HCT116 (cell line): ENCODE measurements at places on chromosomes 3 and 15.

DNA sequence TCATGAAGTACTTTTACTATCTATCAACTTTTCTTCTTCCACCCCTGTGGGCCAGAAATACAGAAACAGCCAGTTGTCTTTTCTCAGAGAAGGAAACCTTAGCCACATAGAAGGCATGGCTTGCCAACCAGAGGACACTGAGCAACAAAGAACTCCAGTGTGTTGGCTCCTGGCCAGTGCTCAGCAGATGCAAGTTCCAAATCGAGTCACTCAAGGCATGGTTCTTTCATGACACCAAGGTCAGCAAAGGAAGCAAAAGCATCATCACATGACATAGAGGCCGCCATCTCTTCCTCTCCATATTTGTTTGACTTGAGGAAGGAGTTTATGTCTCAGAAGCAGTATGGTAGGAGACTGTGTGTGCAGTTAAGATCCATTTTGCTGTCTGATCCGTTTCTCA, 92.2 kb downstream of the MYLK start:
- no peak for DNase-seq

GRCh38 chr3:16583551-16583950, 21.7 kb downstream of the DAZL start:
- no peak for DNase-seq

DNA sequence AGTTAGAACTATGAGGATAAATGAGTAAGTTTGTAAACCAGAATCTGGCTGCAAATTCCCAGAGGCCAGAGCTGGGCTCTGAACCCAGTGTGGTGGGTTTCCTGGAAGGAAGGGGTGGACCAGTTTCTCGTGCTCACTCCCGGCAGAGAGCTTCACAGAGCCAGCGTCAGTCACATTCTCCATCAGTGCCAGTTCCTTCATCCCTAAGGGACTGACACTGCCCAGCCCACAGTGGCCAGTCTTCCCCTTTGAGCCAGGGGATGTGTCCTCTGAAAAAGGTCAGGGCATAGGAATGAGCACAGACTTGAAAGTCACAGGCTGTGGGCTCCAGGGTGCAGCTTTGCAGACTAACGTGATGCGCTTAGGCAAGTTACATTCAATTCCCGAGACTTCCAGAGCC, 135.8 kb upstream of the HACD2 start:
- no peak for DNase-seq

GRCh38 chr15:78982736-78983135, 37.9 kb upstream of the CTSH start:
- no peak for DNase-seq

DNA sequence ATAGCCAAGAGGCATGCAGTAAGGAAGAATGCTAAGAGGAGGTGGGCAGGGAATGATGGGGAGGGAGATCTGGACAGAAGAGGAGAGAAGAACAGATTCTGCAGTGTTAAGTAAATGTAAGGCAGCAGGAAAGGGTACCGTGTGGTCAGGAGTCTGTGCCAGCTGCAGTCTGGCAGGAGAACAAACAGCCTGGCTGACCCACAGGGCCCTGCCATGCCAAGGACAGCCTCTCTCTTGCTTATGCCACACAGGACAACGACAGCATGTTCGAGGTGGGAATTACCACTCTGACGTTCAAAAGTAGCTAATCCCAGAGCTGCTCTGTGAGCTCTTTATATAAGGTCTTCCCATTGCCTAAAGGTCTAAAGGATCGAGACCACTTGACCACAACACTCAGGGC, 31.3 kb downstream of the DAPK2 start:
- DNase-seq = no peak

DNA sequence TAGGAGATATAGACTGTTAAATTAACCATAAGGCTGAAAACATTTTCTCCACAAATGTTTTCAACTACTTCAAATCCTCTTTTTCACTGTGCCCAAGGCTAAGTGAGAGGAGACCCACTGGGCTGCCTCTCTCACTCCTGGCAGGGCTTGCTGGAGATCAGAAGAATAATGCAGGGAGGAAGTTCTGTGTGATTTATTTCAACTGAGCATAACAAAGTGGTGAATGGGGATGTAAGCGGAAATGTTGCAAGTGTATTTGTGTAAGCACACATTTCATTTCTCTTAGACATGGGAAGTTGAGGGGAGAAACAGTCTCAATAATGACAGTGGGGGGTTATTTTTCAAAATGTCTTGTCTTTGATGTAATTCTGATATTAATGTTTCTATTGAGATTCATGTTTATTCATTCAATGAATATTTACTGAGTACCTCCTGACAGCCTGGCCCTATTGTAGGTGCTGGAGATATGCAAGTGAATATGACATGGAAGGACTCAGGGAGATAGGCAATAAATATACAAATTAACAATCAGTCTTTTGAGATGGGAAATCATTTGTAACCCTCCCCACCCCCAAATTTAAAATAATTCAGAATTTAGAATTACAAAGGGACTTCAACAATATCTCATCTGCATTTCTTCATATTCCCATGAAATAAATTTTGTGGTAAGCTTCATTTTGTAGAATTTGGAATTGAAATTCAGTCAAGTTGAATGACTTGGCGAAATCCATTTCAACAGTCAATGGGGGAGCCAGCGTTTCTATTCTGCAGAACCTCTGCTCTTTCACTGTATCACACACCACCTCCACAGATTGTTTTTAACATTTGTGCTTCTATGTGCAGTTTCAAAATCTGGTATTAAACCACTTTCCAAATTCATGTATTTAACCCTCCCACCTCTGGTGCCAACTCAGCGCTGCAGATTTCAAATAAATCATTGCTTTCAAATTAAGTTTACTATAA, 247.2 kb downstream of the SLC9A9 start:
- DNase-seq = no peak

GRCh38 chr3:171282041-171282440, 178.2 kb downstream of the TNIK start:
- no peak for DNase-seq

- no peak for DNase-seq
Measured at GRCh38 chr3:46506526-46506925, 8.8 kb downstream of the RTP3 start.

- DNase-seq = no peak
Measured at GRCh38 chr3:118948146-118948545, 86.5 kb downstream of the IGSF11 start.

DNA sequence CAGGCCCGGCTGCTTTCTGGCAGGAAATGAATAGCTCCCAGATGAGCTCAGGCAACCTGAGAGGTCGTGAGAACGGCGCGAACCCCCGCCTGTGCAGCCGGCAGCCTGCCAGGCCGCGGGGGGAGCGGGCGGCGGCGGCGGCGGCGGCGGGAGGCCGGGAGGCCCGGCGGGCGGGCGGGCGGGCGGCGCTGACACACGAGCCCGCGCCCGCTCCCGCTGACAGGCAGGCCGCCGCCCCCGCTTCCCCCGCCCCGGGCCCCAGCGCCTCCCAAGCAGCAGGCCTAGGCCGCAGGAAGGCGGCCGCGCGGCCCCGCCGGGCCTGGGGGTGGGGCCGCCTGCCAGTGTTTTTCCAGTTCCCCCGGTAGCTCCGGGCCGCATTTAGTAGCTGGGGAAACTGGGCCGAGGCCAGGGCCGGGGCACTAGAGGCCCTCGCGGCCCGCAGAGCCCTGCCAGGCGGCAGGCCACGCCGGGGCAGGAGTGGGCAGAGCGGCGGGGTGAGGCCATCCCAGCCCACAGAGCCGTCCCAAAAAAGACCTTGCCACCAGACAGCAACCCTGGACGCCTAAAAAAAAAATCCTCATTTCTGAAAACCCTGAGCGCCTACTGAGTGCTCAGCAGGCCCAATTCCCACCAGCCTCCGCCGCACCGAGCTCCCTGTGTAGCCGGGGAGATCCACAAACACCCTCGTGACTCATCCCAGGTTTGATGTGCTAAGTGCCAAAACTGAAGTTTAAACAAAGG, 5.6 kb downstream of the HES1 start:
- peak; percentile 82 for DNase-seq

DNA sequence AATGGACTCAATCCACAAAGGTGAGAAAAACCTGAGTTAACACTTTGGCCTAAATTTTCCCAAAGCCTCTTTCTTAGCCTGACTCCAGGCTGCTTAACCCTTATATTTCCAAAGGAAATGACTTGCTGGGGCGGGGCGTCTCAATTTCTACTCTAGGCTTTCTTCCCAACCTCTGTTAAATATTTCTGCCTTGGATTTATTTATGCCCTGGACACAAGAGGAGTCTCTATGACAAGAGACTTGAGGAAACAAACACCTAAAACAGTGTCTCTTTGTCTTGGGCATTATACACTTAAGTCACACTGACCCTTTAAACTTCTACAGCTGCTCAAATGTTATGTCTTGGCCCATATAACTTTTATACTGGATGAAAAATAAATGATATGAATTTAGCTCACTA, 28.3 kb upstream of the AP4E1 start:
- DNase-seq = no peak

DNA sequence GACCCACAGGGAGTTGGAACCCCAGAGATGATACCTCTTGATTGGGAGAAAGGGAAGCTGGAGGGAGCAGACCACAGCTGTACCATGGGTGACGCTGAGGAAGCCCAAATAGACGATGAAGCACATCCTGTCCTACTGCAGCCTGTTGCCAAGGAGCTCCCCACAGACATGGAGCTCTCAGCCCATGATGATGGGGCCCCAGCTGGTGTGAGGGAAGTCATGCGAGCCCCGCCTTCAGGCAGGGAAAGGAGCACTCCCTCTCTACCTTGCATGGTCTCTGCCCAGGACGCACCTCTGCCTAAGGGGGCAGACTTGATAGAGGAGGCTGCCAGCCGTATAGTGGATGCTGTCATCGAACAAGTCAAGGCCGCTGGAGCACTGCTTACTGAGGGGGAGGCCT, 201.1 kb downstream of the AKAP13 start:
- DNase-seq = no peak

DNA sequence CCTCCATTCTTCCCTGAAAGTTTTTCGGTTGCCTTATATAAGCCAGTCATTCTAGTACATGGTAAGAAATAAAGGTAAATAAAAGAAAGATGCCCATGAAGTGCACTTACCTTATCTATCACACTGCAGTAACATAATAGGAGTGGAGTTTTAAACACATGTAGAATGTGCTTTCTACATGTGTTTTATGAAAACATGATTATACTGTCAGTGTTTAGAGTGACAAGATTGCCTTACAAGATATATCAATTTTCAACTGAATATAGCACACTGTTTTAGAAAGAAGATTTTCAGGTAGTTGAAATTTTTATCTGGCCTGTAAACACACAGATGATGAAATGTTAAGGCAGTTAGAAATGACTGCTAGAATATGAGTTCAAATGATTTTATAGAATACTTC, 219.6 kb downstream of the EPHA3 start:
- no peak for DNase-seq

DNA sequence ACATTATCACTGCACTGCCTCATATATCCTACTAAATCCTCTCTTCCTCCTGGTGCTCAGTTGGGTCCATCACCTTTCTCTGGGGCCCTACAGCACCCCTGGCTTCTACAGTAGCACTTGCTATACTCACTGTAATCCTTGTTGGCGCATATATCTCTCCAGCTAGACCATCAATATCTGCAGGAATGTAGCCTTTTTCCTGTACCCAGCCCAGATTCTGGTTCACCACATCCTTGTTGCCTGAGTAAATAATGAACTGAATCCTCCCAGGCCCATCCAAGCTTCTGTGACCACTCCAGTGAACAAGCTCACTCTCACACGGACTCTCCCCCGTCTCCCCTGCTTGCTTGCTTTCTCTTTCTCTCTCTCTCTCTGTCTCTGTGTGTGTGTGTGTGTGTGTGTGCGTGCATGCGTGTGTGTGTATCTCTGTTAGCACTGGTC, 62.5 kb upstream of the LIPC start:
- DNase-seq = no peak

- DNase-seq = no peak
Measured at GRCh38 chr3:42709621-42710020, 7.0 kb upstream of the HHATL start.

DNA sequence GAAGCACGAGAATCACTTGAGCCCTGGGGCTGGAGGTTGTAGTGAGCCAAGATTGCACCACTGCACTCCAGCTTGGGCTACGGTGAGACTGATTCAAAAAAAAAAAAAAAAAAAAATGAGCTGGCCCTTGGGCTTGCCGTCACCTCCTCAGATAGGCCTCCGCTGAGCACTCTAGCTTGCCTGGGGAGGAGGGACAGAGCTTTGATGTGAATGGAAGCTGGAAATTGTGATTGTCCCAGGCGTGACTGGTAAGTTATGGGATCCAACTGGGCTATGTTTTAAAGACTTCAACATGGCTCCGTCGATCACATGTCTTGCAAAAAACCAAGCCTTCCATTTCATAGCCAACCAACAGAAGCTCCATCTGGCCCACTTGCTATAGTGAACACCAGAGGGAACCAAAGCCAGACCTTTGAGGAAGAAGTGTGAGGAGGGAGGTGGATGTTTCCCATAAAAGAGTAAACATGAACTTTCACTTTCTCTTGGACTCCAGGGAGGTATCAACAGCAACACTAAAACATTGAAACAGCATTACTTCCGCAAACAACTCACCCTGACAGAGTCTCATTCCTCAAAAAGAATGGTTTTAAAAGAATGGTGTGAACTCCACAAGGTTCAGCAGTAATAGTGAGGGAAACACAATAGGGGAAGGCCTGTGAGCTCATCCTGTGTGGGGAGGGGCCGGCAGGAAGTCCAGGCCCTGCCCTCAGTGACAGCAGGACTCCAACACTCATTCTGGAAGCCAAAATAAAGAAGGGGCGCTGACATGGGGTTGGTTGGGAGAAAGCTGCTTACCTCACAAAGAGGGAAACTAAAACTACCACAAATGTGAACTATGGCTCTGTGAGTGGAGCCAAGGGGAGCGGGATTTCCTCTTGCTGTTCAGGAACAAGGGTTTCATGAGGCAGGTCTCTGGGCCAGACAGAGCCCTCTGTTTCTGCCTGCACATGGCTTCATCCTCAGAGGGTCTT, 59.2 kb upstream of the IL12A start:
- no peak for DNase-seq

- no peak for DNase-seq
Measured at GRCh38 chr15:66542896-66543295, 22.9 kb downstream of the LCTL start.

GRCh38 chr3:42230860-42231259, 35.1 kb downstream of the CCK start:
- DNase-seq = no peak

- DNase-seq = no peak
Measured at GRCh38 chr15:67149068-67149772, 83.8 kb downstream of the SMAD3 start.

DNA sequence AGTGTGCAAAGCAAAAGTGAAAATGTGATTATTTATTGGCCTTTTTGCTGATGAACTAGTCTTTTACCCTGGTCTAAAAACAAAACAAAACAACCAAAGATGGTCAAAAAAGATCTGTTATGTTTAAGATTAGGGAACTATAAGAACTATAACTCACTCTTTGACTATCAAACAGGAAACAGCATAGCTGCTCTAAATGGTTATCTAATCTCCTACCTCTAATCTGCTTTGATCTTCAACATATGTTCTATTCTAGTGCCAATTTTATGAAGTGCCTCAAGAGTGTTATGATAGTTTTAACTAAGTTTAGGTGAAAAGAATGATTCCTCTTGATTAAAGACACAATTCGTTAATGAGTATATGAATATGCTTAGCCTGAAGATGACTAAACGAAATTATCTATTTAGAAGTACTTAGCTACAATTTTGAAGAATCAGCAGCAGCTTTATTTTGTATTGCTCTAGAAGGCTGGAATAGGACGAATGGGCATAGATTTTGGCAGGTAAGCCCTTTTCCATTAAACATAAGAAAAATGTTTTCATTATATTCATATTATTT, 46.0 kb downstream of the SETD2 start:
- DNase-seq = no peak
